Right lung (tissue), 10 donors: ENCODE measurements at places on chromosomes 13 and 19. TPM values are rescaled to one million over a fixed set of nuclear protein-coding genes. Genes with fewer than 3 reads are reported as not detected.

Gene ZNF737
- polyA plus RNA-seq: 23.2 TPM

Gene ZNF730
- polyA plus RNA-seq: 15.7 TPM

Gene DIS3
- 21.6 TPM for polyA plus RNA-seq

Gene ZNF534
- polyA plus RNA-seq: 1.3 TPM

Gene UGGT2
- 45.1 TPM for polyA plus RNA-seq

Gene TEX26
- polyA plus RNA-seq: 1.6 TPM

Gene PTH2
- not detected for polyA plus RNA-seq

Gene SLC10A2
- 10.3 TPM for polyA plus RNA-seq

Gene ICAM5
- 12.6 TPM for polyA plus RNA-seq

Gene ZNF738
- 40.4 TPM for polyA plus RNA-seq

GRCh38 chr13:89687066-89687465 lies 1660.4 kb upstream of the MIR17HG start:
- DNase-seq: no peak

GRCh38 chr13:37417060-37417441 lies 181.5 kb downstream of the POSTN start:
- DNase-seq: no peak

DNA sequence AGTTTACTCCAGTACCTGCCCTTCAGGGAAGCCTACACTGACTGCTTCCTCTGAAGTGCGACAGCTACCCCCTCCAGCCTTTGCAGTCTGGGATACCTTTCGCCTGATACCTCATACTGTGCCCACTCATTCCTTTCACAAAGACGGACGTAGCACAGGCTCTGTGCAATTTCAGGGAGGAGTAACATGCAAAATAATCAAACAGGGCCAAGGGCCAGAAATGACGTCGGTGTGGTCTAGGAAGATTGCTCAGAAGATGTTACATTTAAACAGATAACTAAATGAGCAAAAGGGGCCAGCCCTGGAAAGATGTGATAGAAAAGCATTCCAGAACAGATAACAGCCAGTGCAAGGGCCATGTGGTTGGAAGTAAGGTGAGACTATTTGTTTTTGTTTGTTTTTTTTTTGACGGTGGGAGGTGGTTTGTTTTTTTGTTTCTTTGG lies 6.6 kb upstream of the DDX39A start:
- no peak for DNase-seq

DNA sequence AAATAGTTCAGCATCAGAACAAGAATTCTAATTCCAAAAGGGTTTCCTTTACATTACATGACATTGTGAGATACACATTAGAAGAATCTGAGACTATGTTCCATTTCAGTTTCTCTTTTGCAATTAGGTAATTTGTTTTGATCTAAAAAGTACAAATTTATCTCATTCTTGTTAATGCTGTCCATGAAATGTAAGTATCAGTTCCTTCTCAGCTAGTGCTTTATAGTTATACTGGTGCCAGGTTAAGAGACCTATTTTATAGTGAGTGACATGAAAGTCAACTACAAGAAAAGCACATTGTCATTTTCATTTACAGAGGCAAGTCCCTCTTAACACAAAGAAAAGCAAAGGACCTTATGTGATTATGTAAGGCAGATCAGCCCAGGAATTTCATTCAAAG lies 43.9 kb downstream of the RCBTB2 start:
- DNase-seq: no peak

DNA sequence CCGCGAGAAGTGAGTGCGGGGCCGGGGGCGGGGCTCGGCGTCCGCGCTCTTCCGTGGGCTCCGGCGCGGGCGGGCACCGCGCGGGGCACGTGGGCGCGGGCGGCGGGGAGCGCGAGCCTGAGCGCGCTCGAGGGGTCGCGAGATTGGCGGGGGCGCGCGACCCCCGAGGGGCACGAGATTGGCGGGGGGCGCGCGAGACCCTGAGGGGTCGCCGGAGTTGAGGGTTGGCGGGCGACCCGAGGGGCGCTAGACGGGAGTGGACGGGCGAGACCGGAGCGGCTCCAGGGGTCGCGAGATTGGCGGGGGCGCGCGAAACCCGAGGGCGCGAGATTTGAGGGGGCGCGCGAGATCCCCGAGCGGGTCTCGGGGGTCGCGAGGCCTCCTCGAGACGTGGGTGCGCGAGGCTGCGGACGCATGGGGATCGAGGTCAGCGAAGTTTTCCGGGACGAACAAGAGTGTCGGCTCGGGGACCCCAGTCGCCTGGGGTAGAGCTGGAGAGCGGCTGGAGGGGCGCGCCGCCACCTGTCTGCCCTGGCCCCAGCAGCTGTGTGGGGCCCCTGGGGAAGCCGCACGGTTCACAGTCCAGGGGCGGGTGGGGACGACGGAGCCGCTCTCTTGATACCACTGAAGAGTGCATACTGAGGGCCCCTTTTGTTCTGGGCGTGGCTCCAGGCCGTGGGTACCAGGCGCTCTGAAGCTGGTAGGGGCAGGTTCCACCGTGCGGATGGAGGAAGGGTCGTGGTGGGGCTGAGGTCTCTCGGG lies 682 bp downstream of the SSBP4 start:
- no peak for DNase-seq

DNA sequence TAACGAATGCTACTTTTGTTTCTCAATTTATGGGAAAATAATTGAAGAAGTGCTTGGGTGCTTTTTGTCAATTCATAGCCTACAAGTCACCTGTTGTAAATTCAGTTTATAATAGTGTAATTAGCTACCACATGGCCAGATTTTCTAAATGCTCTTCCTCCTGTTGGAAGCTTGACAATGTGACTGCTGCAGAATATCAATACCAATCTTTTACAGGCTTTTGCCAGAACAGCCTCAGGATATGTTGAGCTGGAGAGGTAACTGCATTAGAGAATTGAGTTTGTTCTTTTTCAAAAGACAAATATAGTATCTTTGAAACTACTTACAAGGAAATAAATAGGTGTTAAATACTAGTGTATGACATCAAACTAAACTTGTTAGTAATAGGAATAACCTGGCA lies 277.8 kb downstream of the POU4F1 start:
- DNase-seq: no peak

DNA sequence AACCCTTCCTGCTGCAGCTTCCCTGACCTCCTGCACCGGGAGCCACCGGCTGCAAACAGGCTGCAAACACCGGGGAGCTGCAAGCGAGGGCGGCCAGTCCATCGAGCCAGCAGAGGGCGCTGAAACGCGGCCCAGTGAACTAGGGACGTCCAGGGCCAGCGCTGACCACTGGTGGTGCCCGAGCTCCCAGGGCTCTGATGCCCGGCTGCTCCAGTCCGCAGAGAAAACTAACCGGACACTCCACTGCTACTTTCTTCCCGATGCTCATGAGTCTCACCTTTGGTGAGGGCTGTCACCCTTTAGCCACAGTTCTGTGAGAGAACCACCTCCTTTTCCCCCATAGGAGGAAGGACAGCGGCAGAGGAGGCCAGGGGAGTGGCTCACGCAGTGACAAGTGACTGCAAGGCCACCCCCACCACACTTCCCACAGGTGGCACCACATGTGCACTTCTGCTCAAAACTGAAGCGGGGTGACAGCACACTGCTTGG lies 82.8 kb upstream of the MTIF3 start:
- DNase-seq: peak; percentile 72

DNA sequence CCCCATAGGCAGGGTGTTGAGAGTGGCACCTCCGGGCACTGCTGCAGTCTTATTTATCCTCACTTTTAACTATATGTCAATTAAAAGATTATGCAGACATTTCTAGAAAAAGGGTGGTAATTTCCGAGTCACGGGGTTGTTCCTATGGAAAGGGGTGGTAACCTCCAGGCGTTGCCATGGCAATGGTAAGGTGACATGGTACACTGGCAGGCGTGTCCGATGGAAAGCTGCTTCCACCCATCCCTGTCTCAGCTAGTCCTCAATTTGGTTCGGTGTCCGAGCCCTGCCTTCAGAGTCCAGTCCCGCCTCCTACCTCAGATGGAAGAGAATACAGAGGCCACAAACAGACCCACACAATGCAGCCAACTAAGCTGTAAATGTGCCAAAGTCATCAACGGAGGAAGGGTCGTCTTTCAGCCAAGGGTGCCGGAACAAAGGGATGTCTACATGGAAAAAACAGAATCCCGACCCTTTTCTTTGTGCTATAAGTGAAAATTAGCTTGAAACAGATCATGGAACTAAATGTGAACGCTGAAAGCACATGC lies 72.6 kb upstream of the C13orf46 start:
- no peak for DNase-seq

DNA sequence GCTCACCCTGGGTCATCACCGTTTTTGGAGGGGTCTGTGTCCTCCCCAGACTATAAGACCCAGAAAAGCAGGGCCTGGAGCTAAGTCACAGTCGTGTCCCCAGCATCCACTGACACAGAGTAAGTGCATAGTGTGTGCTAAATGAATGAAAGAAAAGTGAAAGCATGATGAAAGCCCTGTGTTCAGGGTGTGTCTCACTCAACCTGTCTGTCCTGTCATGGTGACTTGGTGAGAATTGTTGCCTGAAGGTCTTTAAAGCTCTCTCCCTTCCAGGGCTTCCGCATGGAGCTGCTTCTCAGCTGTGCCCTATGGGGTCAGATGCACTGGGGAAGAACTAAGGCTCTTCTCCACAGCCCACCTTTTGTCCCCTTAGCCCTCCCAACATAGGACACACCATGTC lies 20.5 kb upstream of the IGFL1 start:
- no peak for DNase-seq

GRCh38 chr13:51280379-51280940 lies 58.3 kb downstream of the FAM124A start:
- DNase-seq: no peak

GRCh38 chr13:45280751-45281634 lies 60.0 kb downstream of the TPT1 start:
- DNase-seq: peak; percentile 22

GRCh38 chr13:31978021-31978420 lies 53.6 kb upstream of the FRY start:
- DNase-seq: no peak

DNA sequence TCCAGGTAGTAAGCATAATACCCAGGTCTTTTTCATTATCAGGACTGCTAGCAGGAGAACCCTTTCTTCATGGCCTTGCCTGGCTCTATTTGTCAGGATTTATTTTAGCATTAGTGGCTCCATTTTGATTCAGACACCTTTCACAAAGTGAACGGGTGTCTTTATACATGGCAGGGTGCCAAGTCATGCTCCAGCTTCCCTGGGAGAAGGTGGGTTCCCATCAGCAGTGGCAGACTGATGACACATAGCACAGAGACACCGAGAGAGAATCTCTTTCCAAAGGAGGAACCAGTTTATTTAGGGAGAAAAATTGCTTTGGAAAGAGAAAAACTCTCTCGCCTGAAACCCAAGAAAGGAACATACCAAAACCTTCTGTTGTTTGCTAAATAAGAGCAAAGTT lies 135.3 kb upstream of the TMTC4 start:
- no peak for DNase-seq

GRCh38 chr13:57644106-57644505 lies 12.6 kb downstream of the PCDH17 start:
- no peak for DNase-seq

DNA sequence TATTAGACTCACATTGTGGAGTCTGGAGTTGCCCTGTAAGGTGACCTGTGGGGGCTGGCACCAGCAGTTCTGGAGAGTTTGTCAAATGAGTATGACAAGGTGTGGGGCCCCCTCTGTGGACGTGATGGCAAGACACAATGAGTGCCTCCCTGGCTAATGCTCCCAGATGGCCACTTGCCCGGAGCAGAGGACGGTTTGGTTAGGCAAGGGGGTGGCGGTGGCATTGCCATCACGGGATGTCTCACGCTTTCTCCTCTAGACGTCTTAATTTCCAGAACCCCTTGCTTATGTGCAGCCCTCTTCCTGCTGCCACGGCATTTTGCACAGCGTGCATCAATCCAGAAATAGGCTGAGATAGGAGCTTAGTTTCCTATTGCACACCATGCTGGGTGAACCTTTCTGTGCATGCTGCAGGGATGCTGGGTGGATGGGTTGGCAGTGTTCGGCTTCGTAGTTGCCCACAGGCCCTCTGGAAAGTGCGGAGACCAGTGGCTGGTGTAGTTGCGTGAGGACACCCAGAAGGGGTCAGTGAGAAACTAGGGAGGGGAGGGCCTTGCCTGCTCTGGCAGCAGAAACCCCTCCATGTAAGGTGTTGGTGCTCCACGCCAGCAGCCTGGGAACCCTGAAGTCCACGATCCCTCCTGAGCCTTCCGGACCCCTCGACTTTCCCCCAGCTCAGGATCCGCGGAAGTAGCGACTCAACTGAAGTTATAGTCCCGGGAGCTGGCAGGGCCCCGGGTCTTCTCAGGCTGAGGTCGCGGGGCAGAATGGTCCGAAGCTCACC lies 18.1 kb upstream of the LRP3 start:
- DNase-seq: no peak

DNA sequence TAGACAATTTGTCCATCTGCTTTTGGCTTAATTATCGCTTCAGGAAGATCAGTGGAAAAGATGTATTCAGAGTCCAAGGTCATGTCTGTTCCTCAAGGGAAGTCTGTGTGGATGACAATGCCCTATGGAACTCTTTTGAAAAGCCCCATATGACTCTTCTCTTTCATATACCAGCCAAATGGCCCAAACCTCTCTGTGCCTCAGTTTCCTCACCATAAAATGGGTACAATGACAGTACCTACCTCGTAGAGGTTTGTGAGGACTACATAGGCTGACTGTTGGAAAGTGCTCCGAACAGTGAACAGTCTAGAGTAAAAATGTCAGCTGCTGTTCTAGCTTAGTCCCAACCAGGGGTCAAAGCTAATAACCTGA lies 104.6 kb downstream of the COL4A2 start:
- no peak for DNase-seq

GRCh38 chr13:40506592-40507446 lies 159.6 kb downstream of the FOXO1 start:
- DNase-seq: no peak

GRCh38 chr13:46389457-46390451 lies 2.7 kb upstream of the RUBCNL start:
- DNase-seq: no peak

DNA sequence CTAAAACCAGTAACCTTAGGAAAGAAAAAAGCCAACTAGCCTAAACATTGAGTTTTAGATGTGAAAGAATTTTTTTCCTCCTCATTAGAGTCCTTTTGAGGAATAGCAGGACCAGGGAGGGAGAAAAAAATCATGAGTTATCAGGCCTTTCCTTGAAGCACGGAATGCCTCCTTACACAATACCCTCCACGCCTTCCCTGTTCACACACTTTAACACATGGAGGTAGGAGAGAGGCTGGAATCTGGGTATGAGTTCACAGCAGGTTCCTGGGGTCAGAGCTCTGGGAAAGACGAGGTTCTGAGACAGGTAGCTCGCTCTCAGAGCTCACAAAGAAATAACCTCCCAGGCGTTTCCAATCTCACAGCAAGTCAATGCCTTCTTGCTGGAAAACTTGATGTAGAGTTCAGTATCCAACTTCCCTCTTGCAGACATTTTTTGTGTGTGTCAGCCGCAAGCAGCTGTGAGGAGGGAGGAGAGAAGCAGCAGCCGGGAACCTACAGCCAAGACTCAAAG lies 716 bp downstream of the ZNF573 start:
- no peak for DNase-seq

- DNase-seq: no peak
Observed at GRCh38 chr13:112583592-112584277, 4.2 kb downstream of the TUBGCP3 start.
